ENCODE measurements at places on chromosomes 4 and X.

- DNase-seq = no peak
These were observed 109.2 kb upstream of the NPY2R start for GRCh38 chr4:155099231-155099630.

GRCh38 chrX:41671082-41671481 lies 17.7 kb upstream of the GPR34 start:
- no peak for DNase-seq

DNA sequence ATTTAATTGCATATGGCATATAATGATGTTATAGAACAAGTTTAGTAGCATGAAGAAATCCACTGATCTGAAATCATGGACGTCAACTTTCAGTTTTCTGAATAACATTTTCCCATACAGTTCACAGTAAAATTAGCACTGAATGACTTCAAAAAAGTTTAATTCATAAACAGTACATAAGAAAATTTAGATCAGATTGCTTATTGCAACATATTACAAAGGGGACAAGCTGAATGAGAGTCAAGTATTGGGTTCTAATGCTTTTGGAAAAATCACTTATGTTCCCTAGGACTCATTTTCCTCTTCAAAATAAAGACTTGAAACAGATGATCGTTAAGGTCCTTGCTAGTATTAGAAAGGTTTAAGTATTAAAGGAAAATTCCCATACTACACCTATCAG lies 898.3 kb upstream of the INTU start:
- no peak for DNase-seq

DNA sequence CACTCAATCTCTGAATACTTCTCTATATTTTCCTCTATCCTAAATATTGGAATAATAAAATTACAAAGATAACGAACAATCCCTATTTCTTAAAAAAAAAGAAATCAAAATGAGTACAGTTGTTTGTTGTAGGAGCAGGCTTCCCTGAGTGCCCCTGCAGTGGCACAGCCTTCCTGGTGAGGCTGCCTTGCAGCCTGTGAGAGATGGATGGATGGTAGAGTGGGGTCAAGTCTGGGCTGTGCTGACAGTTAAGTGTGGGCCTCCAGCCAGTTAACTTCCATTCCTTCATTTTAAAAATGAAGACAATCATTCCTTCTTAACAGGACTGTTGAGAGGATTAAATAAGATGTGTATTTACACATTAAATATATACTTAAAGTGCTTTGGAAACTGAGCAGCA lies 136.9 kb downstream of the MGST2 start:
- no peak for DNase-seq

DNA sequence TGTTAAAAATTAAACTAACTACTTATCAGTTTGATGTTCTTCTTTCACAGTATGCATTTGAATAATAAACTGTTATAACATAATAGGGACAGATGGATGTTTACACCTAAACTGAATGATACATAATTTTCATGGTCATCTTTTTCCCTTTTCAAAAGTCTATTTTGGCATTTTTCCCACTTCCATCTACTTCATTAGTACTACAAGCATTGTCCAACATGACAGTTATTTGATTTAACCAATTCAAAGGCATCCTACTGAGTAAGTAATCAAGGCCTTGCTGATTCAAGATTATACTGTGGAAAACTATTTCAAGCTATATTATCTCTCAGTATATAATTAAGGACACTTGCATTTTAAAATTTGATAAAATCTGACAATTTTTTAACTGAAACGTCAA lies 212.9 kb downstream of the FAT4 start:
- no peak for DNase-seq

DNA sequence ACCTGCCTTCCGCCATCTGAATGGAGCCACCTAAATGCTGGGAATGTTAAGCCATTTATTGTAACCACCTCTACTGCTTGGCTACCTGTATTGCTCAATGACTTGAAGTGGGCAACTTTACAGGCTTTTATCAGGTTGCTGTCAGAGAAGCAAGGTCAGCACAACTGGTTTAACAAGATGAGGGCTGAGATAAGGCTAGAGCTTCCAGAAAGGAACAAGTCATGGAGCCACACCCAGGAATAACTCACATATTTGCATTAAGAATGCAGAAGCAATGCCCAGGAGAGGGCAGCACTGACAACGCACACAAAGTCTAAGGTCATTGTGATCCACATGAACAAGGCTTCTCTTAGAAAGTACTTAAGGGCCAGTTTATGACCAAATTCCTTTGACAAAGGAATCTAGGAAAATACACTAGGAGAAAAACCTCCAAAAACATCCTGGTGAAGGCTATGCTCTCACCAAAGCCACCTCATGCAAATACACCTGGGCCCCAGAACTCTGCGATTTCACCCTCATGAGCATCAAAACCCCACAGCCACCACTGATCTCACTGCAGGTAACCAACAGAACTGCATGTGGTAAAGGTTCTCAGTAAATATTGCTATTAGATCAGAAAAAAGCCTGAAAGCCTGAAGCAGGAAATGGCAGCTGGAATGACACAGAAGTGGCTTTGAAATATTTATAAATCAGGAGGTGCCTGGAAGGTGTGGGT lies 15.0 kb upstream of the STS start:
- no peak for DNase-seq

DNA sequence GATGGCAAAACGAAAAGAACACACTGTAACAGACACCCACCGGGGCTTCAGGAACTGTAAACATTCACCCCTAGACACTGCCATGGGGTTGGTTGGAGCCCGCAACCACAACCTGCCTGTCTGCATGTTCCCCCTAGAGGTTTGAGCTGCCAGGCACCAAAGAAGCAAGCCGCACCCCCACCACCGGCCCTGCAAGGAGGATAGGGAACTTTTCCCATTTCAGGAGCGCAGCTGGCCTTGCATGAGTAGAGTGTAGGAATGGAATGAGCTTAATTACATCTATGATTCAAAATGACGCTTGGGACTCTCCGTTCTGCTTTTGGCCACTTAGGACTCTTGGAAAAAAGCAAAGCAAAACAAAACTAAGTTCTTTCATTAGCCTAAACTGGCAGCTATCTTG lies 243.6 kb upstream of the CTSO start:
- no peak for DNase-seq

GRCh38 chr4:53818104-53818503 lies 226.8 kb upstream of the LNX1 start:
- DNase-seq = no peak

DNA sequence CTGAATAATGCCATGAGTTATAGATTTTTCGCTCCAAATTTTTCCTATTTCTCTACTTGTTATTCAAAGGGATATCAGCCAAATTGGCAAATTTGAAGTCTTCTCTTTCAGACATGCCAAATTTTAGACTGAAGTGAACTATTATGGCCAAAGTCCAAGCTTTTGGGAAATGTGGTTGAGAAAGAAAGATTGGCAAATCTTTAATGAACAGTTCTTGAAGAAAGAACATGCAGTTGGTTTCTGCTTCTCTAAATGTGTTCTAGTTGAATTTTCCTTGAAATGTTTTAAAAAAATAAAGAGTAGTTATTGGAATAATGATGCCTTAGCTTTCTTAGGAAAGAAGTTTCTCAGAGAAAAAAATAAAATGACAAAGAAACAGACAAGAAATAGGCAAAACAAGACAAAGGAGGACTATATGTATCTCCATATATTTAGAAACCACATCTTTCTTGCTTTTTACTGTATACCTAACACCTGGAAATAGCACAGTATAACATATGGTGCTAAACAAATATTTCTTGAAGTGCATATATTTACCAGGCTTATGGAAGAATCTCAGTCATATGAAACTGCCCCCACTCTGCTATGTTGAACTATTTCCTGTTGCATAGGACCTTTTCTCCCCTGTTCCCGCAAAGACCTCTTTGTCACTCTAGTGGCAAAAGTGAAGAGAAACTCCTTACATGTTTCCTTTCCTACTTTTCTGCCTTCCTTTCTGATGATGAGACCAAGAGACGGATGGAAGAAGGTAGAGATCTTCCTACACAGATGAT lies 250.0 kb downstream of the ARHGAP24 start:
- no peak for DNase-seq

GRCh38 chrX:144616317-144616716 lies 631.0 kb upstream of the SPANXN1 start:
- no peak for DNase-seq

- no peak for DNase-seq
These were observed 53.1 kb downstream of the CCNI start for GRCh38 chr4:77022560-77023179.
